Cortex of kidney (tissue), 1 donor: ENCODE measurements at places on chromosomes 3 and 15.

- DNase-seq, result no peak
These were observed 75.4 kb upstream of the PLXNA1 start for GRCh38 chr3:126907557-126907956.

- no peak for DNase-seq
These were observed 22.6 kb downstream of the DNASE1L3 start for GRCh38 chr3:58188173-58188564.

DNA sequence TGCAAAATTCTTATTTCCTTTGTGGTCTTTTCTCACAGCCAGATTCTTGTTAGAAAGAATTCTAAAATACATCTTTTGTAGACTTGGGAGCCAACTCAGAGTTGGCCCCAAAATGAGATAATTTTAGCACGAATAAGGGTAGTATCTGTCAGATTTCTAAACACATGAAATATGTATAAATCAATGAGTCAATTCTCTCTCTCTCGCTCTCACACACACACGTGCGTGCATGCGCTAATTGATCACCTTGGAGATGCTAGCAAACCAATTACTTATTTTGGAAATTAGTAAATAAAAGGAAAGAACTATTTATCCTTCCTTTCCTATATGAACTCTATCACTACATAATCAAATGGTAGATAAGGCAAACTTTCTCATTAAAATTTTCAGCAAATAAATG lies 32.9 kb upstream of the PIK3R4 start:
- DNase-seq, result no peak

GRCh38 chr15:91769894-91770293 lies 83.6 kb upstream of the SLCO3A1 start:
- no peak for DNase-seq

- no peak for DNase-seq
These were observed 19.5 kb downstream of the MESD start for GRCh38 chr15:80970018-80970657.

DNA sequence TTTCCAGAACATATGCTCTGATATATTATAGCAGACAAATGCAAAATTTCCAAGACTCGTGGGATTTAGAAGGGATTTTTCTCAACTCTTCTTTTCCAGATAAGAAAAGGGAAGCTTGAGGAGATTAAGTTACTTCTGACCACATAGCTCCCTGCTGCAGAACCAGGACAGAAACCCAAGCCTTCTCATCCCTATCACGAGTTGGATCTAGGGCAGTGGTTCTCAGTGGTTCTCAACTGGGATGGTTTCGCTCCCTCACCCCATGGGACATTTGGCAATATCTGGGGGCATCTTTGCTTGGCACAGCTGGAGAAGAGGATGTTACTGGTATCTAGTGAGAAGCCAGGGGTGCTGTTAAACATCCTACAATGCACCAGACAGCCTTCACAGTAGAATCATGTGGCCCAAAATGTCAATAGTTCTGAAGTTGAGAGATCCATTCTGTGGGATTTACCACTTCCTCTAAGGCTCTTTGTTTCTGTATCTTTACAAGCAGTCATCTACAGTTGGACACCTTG lies 64.2 kb downstream of the LIPC start:
- DNase-seq, result no peak

DNA sequence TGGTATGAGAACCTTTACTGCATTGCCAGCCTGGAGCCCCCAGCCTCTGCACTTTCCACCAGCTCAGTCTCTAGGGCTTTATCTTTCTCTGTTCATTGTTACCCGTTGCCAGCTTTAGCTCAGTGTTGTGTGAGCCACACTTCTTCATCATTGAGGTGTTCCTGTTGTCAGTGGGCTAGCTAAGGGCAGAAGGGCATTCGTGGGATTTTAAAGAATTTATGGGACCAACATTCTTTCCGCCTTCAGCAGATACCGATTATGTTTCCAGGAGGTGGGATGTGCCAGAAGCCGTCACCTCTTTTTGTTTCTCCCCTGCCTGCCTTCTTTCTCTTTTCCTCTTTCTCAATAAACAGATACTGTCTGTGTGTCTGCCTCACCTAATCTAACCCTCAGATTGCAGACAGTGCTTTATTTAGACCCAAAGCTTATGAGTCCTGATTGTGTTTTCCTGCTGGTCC lies 64.5 kb downstream of the PGPEP1L start:
- DNase-seq, result no peak

GRCh38 chr15:62931650-62932049 lies 110.9 kb upstream of the TPM1 start:
- DNase-seq, result no peak

GRCh38 chr3:45682311-45682710 lies 6.9 kb upstream of the SACM1L start:
- no peak for DNase-seq

GRCh38 chr3:171789759-171790505 lies 20.4 kb downstream of the PLD1 start:
- no peak for DNase-seq

- no peak for DNase-seq
These were observed 53.2 kb downstream of the OXNAD1 start for GRCh38 chr3:16318176-16318575.

DNA sequence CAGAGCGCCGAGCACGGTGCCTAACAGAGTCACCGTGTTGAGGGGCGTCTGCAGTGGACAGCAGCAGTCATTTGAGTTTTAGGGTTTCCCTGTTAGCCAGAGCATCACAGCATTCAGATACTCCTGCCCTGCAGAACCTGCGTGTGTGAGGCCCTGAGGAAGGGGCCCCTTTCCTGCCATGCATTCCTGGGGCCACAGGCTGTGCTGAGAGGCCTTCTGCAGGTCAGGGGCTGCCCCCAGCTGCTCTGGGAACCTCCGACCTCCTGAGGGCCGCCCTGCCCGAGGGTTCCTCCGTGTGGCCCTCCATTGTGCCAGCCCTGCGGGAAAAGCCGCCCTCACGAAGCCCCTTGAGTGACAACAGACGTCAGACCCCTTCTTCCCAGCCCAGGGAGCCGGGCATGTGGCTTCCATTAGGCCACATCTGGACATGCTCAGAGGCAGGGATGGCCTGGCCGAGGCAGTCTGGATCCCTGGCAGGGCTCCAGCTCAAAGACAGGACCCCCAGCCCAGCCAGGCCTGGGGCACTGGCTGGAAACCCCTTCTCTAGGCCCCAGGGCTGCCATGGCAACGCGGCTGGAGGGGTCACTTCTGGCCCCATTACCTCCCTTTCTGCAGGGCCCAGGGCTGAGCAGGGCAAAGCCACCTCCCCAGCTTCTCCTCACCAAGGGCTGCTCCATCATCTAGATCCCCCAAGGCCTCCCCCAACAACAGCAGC lies 25.3 kb downstream of the FBLN2 start:
- DNase-seq, result no peak

DNA sequence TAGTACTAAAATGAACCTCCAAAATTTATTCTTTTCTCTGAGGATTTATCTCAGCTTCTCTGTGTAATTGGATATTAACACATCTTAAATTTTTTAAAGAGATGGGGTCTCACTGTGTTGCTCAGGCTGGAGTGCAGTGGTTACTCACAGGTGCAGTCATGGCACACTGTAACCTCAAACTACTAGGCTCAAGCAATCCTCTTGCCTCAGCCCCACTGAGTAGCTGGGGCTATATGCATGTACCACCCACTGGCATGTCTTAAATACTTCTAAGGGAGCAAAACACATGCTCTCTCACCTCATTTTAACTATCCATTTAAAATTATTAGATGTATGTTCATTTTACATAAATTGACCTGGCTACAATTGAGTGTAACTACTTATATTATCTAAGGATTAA lies 11.3 kb upstream of the TMEM87A start:
- no peak for DNase-seq

DNA sequence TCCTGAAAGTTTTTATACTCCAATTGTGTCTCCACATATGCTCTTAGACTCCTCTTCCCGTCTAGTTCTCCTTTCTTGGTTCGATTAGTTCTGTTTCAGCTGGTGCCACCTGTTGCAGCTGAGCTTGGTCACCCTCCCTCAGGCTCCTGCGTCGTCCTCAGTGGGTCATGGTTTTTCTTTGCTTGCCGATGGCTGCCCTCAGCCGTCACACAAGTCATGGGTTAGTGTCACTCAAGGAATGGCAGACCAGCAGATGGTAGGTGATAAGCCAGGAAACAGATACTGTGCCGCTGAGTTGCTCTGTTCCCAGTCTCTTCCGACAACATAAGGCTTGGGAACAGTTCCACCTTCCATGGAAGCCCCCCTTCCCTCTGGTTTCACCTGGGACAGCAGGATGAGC lies 109.9 kb downstream of the IGF1R start:
- no peak for DNase-seq

- no peak for DNase-seq
These were observed 47.6 kb downstream of the SLMAP start for GRCh38 chr3:57803647-57804081.

DNA sequence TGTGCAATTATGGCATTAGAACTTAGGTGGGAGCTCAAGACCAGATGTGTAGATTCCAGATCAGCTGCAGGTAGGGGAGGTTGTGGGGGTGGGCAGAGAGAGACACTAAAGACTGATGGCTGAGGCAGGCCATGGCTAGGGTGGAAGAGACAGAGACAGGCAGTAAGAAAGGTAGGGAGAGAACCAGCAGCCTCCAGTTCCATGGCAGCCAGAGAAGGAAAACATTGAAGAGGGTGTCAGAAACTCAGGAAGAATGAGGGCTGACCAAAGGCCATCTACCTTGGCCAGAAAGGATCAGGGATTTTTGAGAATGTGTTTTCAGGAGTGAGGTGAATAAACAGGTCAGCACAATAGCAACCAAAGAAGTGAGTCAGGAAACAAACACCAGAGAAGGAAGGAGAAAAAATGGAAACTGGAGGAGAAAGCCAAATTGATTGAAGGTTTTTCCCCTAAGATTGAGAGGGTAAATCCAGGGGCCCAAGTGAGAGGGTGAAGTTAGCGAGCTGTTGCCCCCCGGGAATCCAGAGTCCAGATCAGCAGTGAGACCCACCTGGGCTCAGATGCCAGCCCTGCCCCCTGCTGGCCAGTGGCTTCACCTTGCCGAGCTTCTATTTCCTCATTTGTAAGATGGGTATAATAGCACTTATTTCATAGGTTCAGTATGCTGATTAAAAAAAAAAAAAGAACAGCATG lies 41.0 kb downstream of the ABHD2 start:
- no peak for DNase-seq

DNA sequence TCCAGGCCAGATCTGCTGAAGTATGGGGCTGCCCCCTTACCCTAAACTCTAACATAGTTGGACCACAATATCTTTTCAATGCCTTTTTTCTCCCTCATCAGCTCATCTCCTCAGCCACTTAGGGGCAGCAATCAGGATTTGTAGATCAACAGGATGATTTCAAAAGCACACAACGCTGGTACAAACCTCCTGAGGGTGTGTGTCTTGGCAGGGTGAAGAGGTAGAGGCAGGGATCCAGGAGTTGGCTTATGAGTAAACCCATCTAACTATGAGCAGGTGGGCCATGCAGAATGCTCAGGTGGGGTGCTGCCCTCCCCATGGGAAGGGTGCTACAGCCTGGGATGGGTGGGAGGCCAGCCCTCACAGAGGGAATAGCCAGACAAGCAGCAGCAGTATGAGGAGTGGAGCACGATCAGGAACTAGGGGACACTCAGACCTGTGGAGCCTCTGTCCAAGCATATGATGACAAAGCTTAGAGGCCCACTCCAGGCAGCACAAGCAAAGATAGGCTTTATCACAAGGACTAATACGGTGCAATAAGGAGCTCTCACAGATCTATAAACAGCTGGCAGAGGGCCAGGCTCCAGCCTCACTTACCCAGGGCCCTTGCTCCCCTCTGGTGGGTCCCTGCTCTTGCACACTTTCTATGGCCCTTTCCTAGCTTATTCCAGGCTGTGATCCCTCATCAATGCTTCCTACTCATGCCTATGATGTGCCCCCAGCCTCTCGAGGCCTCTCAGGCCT lies 32.2 kb downstream of the IL20RB start:
- DNase-seq, result no peak

DNA sequence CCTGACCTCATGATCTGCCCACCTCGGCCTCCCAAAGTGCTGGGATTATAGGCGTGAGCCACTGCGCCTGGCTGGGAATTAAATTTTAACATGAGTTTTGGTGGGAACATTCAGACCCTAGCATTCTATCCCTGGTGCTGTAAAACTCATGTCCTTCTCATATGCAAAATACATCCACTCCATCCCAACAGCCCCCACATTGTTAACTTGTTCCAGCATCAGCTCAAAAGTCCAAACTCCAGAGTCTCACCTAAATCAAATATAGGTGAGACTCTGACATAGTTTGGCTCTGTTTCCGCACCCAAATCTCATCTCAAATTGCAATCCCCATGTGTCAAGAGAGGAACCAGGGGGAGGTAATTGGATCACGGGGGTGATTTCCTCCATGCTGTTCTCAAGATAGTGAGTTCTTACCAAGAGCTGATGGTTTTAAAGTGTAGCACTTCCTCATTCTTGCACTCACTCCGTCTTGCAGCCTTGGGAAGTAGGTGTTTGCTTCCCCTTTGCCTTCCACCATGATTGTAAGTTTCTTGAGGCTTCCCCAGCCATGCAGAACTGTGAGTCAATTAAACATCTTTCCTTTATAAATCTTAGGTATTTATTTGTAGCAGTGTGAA lies 96.2 kb upstream of the PLCL2 start:
- DNase-seq, result no peak

GRCh38 chr15:45714590-45715488 lies 80.0 kb downstream of the SQOR start:
- no peak for DNase-seq

DNA sequence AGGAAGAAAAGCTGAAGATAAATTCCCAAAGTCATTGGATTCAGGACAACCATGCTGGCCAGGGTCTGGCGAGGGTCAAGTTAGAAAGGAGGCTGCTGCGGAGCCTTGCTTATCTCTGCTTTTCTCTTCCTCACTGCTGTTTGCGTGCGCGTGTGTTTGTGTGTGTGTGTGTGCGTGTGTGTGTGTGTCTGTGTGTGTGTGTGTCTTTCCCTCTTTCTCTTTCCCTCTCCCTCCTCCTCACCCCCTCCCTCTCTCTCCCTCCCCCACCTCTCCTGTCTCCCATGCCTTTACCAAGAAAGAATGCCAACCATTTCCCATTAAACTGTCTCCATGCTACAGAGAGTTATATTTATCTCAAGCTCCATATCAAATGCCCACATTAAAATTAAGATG lies at the start of gene COLQ:
TSS of gene COLQ (minus strand) at position 134 of the 393 bp plus-strand sequence. CDS start at position 53, 81 bp downstream.
- DNase-seq, result no peak
